ENCODE measurements at places on chromosomes 2 and 18.
A peak's percentile ranks its signal among the peaks of the same experiment; 100 is the strongest.

DNA sequence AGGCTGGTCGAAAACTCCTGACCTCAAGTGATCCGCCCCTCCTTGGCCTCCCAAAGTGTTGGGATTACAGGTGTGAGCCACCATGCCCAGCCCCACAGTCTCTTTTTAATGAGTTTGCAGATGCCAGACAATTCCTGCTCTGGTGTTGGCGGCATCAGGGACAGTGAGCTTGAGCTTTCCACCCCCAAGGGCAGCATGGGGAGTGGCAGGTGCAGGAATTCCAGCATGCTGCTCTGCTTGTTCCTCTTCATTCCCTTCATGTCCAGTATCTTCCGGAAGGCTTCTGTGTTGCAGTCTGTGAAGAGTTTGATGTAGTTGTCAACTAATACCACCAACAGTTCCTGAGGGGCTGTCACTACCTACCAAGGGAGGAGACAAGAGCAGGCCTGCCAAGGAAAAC is 137.3 kb downstream of the SS18 start:
- no peak for DNase-seq

GRCh38 chr2:128288781-128289180 is 29.9 kb downstream of the HS6ST1 start:
- no peak for DNase-seq

DNA sequence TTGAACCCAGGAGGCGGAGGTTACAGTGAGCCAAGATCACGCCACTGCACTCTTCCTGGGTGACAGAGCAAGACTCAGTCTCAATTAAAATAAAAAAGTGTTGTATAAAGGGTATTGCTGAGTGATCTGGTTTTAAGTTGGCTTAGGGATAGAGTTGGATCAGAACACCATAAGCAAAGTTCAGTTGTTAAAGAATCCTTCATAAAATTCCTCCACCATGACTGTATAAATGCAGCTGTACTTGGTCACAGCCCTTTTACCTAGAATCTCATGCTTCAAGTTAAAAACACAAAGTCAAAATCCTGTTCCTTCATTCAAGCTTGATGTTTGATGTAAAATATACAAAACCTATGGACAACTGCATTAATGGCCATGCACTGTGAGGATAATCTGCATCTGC is 33.4 kb upstream of the PNO1 start:
- DNase-seq: no peak

- no peak for DNase-seq
Observed at GRCh38 chr2:40279001-40279400, 172.9 kb downstream of the SLC8A1 start.

GRCh38 chr18:683531-683930 is 26.1 kb downstream of the TYMS start:
- DNase-seq: no peak

GRCh38 chr2:219128396-219128795 is 32.2 kb downstream of the NHEJ1 start:
- no peak for DNase-seq

- DNase-seq: no peak
Observed at GRCh38 chr18:44899832-44900231, 219.1 kb downstream of the SETBP1 start.

GRCh38 chr2:189511210-189511959 is 69.2 kb downstream of the SLC40A1 start:
- DNase-seq: no peak

GRCh38 chr2:45770811-45771210 is 119.3 kb downstream of the PRKCE start:
- DNase-seq: no peak

- no peak for DNase-seq
Observed at GRCh38 chr2:208782097-208782496, 375.5 kb downstream of the PTH2R start.

- no peak for DNase-seq
Observed at GRCh38 chr18:6595666-6596065, 133.8 kb upstream of the ARHGAP28 start.

DNA sequence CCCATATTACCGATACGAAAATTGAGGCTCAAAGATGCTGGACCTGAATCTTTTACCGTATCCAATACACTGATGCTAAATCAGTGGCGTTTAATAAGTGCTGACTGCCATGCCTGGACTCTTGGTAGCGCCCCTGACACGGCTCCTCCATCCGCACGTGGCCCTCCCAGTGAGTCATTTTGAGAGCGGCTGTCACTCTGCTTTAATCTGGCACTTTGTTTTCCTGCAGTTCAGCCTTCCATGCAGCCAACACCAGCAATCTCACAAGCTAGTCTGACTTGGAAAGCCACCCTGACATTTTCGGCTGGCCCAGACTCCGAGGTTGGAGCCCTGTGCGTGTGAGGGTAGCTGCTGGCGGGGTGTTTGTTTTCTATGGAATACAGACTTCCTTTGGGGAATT is 155.1 kb upstream of the LMAN1 start:
- DNase-seq: no peak

GRCh38 chr18:38250971-38251370 is 685.4 kb upstream of the CELF4 start:
- DNase-seq: no peak

DNA sequence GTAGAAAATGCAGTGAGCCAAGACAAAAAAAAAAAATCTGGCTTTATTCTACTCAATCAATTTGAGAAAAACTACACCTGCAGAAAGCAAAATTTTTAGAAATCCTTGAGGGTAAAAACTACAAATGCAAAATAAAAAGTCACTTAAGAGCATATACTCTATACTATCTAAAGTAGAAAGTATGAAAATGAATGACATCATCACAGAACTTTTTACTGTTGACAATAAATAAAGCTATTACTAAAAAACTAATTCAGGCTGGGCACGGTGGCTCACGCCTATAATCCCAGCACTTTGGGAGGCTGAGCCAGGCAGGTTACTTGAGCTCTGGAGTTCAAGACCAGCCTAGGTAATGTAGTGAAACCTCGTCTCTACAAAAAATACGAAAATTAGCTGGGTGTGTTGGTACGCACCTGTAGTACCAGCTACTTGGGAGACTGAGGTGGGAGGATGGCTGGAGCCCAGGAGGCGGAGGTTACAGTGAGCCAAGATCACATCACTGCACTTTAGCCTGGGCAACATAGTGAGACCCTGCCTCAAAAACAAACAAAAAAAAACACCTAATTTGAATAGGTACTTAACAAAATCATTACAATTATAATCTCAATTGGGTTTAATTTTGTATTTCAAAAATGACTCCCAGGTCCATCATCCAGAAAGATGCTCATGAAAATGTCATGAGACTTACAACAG is 7.6 kb downstream of the NFU1 start:
- DNase-seq: no peak

DNA sequence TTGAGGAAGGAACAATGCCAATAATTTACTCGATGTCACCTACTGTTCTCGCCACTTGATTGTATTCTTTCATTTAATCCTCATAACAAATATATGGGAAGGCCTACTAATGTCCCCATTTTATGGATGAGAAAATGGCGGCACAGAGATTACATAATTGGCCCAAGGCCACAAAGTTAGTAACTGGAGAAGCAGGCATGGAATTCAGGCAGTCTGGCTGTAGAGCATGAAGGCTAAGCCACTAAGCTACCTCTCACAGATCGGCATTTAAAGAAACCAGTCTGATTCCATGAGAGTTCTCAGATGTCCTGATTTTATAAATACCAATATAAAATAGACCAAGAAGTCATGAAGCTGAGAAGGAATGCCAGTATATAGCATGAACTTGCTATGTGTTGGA is 121.8 kb upstream of the EPAS1 start:
- no peak for DNase-seq

GRCh38 chr2:179824961-179825360 is 36.5 kb downstream of the ZNF385B start:
- no peak for DNase-seq

DNA sequence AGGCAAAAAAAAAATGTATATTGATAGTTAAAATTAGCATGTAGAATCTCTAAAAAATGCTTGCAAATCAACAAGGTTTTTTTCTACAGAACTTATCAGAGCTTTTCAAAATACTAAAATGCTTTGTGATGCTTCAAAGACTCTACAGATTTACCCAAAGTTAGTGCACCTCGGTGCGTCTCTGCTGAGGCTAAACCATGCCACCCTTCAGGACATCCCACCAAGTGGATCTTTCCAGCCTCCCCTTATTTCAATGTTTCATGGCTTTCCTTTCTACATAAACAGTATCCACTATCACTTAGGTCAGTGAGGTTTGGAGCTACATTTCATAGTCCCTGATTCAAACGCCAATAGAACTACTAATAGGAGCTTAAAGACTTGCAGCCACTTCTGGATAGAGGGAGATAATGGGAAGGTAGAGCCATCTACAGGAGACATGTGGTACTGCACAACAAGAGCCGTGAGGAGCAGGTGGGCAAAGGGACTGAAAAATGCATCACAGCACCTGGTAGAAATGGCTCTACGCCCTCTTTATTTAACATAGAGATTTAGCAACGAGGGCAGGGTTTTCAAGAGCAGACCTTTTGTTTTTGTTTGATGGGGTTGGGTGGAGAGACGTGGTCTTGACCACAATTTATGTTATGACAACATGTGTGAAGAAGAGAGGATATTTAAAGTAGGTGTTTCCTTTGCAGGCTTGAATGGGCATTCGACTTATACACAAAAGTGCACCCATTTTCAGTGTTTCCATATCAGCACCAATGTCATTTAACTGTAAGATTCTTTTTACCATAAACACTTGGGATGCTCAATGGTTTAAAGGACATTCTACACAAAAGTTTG is 56.1 kb upstream of the SLC35G4 start:
- DNase-seq: peak; percentile 13

DNA sequence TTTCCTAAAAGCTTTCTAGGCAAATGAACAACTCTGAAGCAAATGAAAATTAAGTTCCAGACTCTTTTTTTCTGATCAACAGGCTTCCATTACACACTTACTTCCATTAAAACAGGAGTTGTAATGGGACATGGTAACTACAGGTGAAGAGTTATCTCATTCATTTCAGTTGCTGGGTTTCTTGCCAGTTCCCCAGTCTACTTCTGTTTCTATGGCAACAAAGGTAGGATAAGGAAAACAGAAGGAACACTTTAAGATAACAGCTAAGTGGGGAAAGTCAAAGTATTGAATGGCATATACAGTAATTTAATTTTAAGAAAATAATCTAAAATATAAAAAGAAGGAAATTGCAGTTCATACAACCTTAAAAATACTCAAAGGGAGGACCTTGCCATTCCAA is 25.1 kb downstream of the BAZ2B start:
- DNase-seq: no peak

- no peak for DNase-seq
Observed at GRCh38 chr2:182047544-182047943, 61.9 kb downstream of the PPP1R1C start.

DNA sequence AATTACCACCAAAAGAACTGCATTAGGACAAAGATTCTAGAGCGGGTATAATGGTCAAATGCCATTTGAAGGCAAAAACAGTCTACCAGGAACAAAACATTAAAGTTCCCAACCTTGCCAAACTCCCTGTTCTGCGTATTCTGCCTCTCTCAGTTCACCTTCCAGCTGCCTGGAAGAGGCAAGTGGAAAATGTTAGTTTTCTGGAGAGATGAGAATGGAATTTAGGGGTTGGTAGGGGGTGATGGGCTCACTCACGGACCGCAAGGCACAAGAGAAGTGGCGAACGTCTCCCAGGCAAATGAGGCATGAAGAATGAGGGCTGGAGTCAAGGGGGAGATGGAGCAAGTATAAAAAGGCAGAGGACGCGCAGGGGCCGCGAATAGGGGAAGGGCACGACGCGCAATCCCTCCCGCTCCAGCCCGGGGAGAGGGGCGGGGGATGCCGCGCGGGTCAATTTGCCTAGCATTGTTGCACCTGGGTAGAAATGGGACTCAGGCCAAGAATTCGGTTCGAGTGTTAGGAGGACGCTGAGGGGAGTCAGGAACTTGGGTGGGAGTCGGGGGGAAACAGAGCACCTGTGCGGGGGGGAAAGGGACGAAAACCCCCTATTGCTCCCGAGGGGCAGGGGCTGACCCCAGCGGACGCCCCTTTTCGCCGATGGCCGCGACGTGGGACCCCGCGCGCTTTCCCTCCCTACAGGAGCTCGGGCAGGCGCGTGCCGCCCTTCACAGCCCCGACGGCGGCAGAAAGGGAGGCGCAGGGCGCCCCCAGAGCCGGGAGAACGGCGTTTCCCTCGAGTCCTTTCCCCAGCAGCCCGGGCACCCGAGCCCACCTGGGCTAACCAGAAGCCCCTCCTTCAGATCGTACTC is 573 bp downstream of the PAIP2B start:
- DNase-seq: peak; percentile 7

GRCh38 chr18:43213816-43214215 is 63.5 kb downstream of the SYT4 start:
- no peak for DNase-seq

DNA sequence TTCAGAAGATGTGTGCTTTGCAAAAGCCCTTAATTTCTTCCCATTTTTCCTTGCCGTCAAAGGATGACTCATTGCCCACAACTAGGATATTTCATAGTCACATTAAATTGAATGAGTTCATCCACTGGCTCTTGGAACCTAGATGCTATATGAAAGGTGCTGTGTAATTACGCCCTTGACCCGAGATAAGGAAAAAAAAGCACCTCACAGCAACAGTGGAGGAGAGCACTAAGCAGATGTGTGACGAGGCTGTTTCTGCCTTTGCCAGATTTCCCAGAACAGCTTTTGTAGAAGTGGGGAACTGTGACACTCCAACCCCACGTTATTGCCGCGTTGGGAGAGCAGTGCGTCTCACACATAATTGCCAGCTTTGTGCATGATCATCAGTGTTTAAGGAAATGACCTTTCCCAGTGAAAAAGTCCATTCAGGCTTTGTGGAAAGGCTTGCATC is 33.3 kb upstream of the TMEM87B start:
- no peak for DNase-seq

- no peak for DNase-seq
Observed at GRCh38 chr2:195331129-195331528, 325.9 kb upstream of the SLC39A10 start.

- DNase-seq: no peak
Observed at GRCh38 chr2:159946326-159946999, 116.0 kb downstream of the PLA2R1 start.

DNA sequence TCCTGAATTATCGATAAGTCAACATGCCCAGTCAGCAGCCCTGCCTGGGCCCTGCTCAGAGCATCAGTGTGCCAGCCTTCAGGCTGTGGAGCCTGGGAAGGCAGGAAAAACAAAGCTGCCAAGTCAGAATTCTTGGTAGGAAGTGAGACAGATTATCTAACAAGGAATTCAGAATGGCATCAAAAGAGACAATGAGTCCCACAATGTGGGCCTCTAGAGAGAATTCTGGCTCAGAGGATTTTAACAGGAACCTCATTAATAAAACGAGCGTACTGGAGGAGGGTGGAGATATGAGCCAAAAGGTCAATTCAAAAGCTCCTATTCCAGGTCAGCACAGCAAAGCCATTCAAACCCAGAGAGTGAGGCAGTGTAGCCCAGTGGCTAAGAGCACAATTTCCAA is 327.6 kb upstream of the MMADHC start:
- no peak for DNase-seq

- no peak for DNase-seq
Observed at GRCh38 chr2:25514043-25514637, 159.2 kb downstream of the DTNB start.

DNA sequence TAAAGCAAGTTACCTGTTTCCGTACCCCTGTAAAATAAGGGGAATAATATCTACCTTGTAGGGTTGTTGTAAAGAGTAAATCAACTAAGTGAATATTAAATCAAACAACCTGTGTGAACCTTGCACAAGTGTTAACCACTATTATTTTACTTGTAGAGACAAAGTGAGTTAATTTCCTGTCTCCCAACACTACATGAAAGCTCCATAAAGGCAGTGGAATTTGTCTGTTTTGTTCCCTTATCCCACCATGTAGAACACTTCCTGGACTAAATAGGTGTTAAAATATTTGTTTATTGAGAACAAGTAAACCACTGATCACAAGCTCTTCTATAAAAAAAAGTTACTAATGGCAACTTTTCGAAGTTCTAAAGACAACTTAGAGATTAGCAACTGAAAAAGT is 3.3 kb downstream of the ARL5A start:
- no peak for DNase-seq

All from T-helper 1 cell (primary cell).